ENCODE measurements at places on chromosomes 7 and 10. TPM values are rescaled to one million over a fixed set of nuclear protein-coding genes. Genes with fewer than 3 reads are reported as not detected.

- no peaks in the 10 kb centered on the region for H3K27me3 ChIP-seq
- H3K36me3 ChIP-seq, result no peaks in the 10 kb centered on the region
- H3K27ac ChIP-seq, result no peak overlapping the region
- H3K4me3 ChIP-seq, result no peak overlapping the region
- H3K4me1 ChIP-seq, result no peaks in the 10 kb centered on the region
Measured at GRCh38 chr10:105187243-105187642, 546.2 kb downstream of the SORCS3 start.

GRCh38 chr7:129247087-129247486 lies 22.3 kb downstream of the AHCYL2 start:
- no peak for DNase-seq
- no peaks in the 10 kb centered on the region for H3K4me1 ChIP-seq
- no peak overlapping the region for H3K27ac ChIP-seq
- H3K4me3 ChIP-seq, result no peak overlapping the region

The RBM17 gene
- total RNA-seq, result 40.6 TPM

The CUEDC2 gene
- total RNA-seq, result 23.0 TPM

DNA sequence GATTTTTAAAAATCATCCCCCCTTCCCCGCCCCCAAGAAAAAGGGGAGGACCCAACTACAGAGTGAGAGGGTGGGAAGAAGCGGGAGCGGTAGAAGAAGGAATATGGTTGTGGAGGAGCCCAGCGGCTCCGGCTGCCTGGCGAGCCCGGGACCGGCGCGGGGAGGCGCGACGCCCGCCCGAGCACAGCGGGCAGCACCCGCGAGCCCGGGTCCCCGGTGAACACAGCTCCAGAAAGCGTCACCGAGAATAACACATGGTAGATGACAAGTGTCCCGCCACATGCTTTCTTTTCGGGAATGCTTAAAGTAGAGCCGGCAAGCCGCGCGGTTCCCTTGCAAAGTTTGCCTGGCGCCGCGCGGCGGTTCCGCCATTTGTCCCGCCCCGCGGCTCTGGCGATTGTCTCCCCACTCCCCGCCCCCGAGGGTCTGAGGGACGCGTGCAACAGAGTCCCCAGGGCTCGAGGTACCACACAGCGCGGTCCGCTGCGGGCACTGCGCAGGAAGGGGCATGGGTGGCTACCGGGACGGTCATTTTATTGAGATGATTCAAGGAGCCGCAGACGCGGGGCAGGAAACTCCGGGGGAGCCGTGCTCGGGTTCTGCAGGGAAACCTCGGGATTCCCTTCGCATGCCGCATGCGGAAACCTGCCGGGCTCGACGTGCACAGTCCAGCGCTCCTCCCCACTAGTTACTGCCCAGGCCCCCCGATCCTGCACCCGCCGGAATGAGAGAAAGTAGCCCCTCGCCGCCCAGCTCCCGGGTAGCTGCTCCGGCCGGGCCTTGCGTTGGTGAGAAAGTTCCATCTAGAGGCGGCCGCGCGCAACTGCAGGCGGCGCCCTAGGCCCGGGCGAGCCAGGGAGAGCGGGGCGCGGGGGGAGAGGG lies 781 bp upstream of the GRM8 start:
- peak overlapping the region; percentile 21 for H3K27ac ChIP-seq
- peak overlapping the region; percentile 78 for H3K4me3 ChIP-seq
- H3K27me3 ChIP-seq, result no peaks in the 10 kb centered on the region
- H3K4me1 ChIP-seq, result peaks cover 10% of the 10 kb centered on the region

GRCh38 chr10:19847321-19847720 lies 31.1 kb downstream of the PLXDC2 start:
- no peaks in the 10 kb centered on the region for H3K27me3 ChIP-seq
- DNase-seq, result no peak
- no peaks in the 10 kb centered on the region for H3K36me3 ChIP-seq
- no peak overlapping the region for H3K4me3 ChIP-seq

GRCh38 chr7:37363536-37364491 lies 84.8 kb downstream of the ELMO1 start:
- H3K4me3 ChIP-seq, result no peak overlapping the region

- H3K4me1 ChIP-seq, result peaks cover 18% of the 10 kb centered on the region
- DNase-seq, result no peak
- H3K27me3 ChIP-seq, result no peaks in the 10 kb centered on the region
- H3K4me3 ChIP-seq, result no peak overlapping the region
Measured at GRCh38 chr10:5622186-5622960, 44.0 kb downstream of the ASB13 start.

- peak; percentile 45 for DNase-seq
- no peak overlapping the region for H3K4me3 ChIP-seq
- no peaks in the 10 kb centered on the region for H3K27me3 ChIP-seq
- no peak overlapping the region for H3K27ac ChIP-seq
- no peaks in the 10 kb centered on the region for H3K36me3 ChIP-seq
- peaks cover 22% of the 10 kb centered on the region for H3K4me1 ChIP-seq
Measured at GRCh38 chr7:1849351-1850041, 179.4 kb downstream of the ELFN1 start.

GRCh38 chr10:52740913-52741675 lies 31.5 kb downstream of the MBL2 start:
- H3K36me3 ChIP-seq, result no peaks in the 10 kb centered on the region
- no peak overlapping the region for H3K27ac ChIP-seq
- H3K4me1 ChIP-seq, result peaks cover 4% of the 10 kb centered on the region
- DNase-seq, result no peak

- H3K27me3 ChIP-seq, result no peaks in the 10 kb centered on the region
- DNase-seq, result no peak
Measured at GRCh38 chr10:15742836-15743235, 23.1 kb upstream of the ITGA8 start.

The LDB3 gene
- 0.12 TPM for total RNA-seq

DNA sequence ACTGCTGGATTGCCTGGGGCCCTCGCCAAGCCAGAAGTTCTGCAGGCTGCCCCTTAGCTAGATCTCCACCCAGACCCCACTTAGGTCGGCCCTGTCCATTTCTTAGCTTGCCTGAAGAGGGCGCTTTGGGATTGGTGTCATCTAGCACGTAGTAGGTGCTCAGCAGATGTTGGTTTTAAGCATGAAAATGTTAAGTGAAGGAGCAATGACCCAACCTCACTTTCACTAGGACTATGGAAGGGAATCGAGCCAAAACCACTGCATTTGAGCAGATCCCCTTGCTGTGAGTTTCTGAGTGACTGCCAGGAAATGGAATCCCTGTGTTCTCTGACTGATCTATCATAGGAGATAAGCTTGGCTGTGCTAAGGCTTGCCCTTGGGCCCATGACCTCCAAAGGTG lies 131.7 kb upstream of the EEPD1 start:
- H3K36me3 ChIP-seq, result no peaks in the 10 kb centered on the region
- H3K4me1 ChIP-seq, result no peaks in the 10 kb centered on the region
- no peak overlapping the region for H3K4me3 ChIP-seq
- no peaks in the 10 kb centered on the region for H3K27me3 ChIP-seq

The HOXA10 gene
- total RNA-seq, result not detected

DNA sequence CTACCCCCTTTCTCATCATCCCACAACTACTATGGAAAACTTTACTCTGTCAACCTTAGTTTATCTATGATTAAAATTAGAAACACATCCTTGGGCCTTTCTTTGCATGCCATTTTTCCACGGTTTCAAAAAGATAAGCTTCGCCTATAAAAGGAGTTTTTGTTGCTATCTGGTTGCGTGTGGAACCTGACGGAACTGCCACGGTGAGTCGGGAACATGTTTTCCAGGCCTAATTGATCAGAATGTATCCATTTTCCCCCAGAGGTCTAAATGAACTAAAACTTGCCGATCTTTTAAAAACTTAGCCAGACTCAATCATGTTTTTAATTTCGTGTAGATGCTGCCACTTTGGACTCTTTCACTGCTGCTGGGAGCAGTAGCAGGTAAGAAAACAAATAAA lies at the start of gene PNLIP:
Gene PNLIP, plus strand, starts transcription at position 176 of the 400 bp plus-strand sequence. Its CDS starts 162 bp downstream, at position 338.
- no peak within 1 kb of the TSS for H3K27ac ChIP-seq
- H3K4me3 ChIP-seq, result no peak within 1 kb of the TSS
- no peak for DNase-seq
- no peaks in the 10 kb centered on the region for H3K27me3 ChIP-seq
- H3K36me3 ChIP-seq, result no peaks in the 10 kb centered on the region
- H3K4me1 ChIP-seq, result no peaks in the 10 kb centered on the region

DNA sequence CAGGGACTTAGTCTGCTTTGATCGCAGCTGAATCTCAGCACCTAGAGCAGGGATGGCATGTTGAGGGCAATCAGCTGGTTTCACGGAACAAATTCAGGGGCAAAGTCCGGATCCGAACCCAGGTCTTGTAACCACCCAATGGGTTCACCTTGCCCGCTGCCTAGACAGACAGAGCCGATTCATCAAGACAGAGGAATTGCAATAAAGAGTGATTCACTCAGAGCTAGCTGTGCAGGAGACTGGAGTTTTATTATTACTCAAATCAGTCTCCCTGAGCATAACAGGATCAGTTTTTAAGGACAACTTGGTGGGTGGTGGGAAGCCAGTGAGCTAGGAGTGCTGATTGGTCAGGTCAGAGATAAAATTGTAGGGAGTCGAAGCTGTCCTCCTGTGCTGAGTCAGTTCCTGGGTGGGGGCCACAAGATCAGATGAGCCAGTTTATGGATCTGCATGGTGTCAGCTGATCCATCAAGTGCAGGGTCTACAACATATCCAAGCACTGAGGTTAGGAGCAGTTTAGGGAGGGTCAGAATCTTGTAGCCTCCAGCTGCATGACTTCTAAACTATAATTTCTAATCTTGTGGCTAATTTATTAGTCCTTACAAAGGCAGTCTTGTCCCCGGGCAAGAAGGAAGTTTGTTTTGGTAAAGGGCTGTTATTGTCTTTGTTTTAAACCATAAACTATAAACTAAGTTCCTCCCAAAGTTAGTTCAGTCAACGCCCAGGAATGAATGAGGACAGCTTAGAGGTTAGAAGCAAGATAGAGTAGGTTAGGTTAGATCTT lies 43.5 kb upstream of the CHST3 start:
- DNase-seq, result no peak
- H3K27me3 ChIP-seq, result no peaks in the 10 kb centered on the region
- no peaks in the 10 kb centered on the region for H3K4me1 ChIP-seq

DNA sequence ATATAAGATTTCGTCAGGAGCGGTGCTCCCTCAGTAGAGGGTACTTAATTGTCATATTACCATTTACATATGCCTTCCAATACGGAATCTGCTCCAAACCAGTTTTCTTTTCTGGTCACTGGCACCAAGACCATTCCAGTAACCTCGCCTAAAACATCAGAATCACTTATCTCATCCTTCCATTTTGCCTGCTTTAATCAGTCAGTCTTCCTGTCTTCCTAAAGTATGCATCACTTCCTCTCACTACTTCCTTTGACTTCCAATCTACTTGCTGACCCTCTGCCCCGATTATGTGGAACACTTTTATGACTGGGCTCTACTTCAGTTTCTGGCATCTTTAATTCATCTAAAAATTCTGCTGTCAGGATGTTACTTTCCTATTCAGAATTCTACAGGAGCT lies 33.5 kb downstream of the CUL2 start:
- H3K27ac ChIP-seq, result no peak overlapping the region
- H3K27me3 ChIP-seq, result no peaks in the 10 kb centered on the region
- no peak overlapping the region for H3K4me3 ChIP-seq

GRCh38 chr7:141685285-141686023 lies 16.5 kb downstream of the DENND11 start:
- peak overlapping the region; percentile 56 for H3K27ac ChIP-seq
- peaks cover 19% of the 10 kb centered on the region for H3K4me1 ChIP-seq
- H3K27me3 ChIP-seq, result no peaks in the 10 kb centered on the region
- no peak overlapping the region for H3K4me3 ChIP-seq

DNA sequence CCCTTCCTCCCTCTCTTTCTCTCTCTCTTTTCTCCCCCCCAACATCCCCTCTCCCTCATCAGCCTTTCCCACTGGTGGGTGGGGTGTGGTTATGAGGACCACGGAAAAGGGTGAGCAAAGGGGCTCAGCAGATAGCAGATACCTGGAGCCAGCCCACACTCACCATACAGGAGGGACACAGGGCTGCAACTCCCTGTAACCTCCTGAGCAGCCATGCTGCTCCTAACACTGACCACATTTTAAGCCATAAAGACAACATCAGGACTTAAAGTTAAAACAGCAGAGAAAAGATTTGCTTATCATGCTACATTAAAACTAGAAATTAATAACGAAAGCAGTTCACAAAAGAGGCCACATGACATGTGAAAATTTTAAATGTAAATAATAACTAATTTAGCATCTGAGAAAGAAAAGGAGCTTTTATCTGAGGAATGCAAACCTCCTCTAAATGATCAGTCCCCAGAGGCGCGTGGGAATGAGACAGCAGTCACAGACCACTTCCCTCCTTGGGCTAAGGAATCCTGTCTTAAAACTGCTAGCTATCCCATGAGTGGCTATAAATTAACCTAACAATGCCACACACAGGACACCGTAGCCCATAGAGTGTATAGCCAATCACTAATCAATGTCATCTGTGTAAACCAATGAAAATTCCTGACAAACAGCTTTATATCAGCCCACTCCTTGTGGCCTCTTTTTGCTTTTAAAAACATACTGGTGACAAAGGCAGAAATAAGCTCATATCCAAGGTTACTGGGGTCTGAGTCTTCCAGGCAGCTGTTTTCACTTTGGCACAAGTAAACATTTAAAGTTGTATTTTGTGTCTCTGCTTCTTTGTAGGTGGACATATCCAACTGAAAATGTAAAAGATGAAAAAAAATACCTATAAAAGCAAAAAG lies 33.3 kb downstream of the PKD1L1 start:
- DNase-seq, result no peak
- no peak overlapping the region for H3K4me3 ChIP-seq
- no peak overlapping the region for H3K27ac ChIP-seq
- H3K27me3 ChIP-seq, result no peaks in the 10 kb centered on the region
- no peaks in the 10 kb centered on the region for H3K36me3 ChIP-seq
- no peaks in the 10 kb centered on the region for H3K4me1 ChIP-seq

- H3K36me3 ChIP-seq, result no peaks in the 10 kb centered on the region
- no peaks in the 10 kb centered on the region for H3K4me1 ChIP-seq
- H3K27ac ChIP-seq, result no peak overlapping the region
- no peaks in the 10 kb centered on the region for H3K27me3 ChIP-seq
Measured at GRCh38 chr10:78258323-78259030, 224.8 kb downstream of the RPS24 start.

The PNPLA8 gene
- total RNA-seq, result 15.9 TPM
